ENCODE measurements at places on chromosomes 13 and 19.

GRCh38 chr13:30870049-30870884 lies 35.8 kb upstream of the MEDAG start:
- peak; percentile 40 for DNase-seq

- no peak for DNase-seq
Measured at GRCh38 chr19:15934332-15935078, at the start of gene CYP4F11. Gene CYP4F11 (minus strand): TSS chr19:15934529. CDS start chr19:15934408, 121 bp downstream.

DNA sequence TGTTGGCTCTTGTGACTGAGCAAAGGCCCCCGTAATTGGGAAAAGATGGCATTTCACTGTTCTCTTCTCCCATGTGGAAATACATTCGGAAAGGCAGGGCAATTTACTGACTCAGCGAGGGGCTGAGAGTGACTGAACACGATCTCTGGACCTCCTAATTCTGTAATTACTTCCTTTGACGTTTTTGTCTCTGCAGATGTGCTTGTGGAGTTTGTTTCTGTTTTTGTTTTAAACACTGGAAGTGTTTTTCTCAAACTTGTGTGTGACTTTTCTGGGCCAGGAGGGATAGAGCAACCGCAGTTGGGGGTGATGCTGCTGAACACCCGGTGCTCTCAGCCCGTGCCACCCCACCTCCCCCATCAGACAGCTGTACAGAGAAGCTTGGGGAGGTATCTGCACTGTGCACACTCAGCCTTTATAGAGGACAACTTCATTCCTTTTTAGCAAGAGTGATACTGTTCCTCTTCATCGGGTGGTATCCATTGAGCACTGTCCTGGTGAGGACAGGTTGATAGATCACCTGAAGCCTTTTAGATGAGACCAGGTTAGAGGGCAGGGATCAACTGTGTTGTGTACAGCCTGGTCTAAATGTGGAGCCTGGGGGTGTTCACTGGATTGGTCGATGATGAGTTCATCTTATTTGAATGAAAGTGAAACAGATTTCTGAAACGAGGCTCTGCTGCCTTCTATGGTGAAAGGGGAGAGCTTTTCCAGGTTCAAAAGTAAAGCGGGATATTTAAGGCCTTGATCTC lies 117.4 kb downstream of the ESD start:
- DNase-seq, result peak; percentile 6

DNA sequence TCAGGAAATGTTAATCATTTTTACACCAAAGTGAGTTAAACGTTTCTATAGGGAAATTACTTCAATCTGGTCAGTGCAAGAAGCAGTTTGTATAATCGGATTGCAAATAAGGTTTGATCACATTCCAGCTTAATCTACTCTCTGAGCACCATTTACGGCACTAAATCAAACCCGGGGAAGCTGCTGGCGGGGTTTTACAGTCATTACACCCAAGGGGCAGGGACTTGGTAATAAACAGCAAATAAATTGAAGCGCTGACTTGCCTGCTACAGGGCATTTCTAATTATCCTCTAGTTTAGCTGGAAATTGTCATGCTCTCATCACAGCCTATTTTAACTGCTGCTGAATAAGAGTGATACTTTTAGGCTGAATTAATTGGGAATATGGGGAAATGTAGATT lies 152.1 kb upstream of the SOX21 start:
- DNase-seq, result no peak

GRCh38 chr13:22486490-22486889 lies 694.3 kb upstream of the SGCG start:
- DNase-seq, result no peak

DNA sequence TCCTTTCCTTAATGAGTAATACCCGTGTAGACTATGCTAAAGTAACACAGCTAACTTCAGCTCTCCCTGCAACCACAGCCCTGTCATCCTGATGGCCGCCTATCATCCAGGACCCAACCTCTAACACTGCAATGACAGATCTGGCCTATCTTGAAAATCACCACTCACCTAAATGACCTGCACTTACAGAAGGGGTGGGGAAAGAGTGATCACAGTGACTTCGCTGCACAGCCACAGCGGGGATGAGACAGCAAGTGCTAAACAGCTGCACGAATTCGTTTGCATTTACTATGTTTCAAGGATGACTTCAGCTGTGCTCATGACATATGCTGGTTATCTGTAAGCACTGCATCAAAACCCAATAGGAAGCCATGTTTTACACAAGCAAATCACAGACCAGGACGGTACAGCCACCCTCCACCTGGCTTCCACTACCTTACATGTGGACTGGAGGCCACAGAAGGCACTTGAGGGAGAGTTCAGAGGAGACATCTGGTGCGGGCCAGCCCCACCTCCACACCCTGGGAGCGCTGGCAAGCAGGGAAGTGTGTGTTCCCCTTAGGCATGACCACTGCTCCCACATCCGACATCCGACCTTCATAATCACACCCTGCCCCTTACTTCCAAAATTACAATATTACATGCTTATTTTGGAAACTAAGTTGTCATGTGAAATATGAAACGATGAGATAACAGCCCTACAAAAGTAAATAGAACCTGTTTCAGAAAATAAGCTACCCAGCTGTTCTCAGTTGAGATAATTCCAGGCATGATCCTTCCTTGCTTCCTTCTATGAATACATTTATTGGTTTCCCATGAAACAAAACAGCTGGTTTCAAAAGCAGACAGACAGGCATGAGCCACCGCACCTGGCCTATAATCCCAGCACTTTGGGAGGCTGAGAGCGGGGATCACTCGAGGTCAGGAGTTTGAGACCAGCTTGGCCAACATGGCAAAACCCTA lies 95.7 kb downstream of the STK24 start:
- DNase-seq, result peak; percentile 63
